Vagina (tissue), 2 donors: ENCODE measurements at places on chromosomes 6 and 20.

- no peak for DNase-seq
Observed at GRCh38 chr6:12973386-12973785, 256.8 kb downstream of the PHACTR1 start.

- no peak for DNase-seq
Observed at GRCh38 chr6:53730767-53731166, 64.0 kb upstream of the LRRC1 start.

DNA sequence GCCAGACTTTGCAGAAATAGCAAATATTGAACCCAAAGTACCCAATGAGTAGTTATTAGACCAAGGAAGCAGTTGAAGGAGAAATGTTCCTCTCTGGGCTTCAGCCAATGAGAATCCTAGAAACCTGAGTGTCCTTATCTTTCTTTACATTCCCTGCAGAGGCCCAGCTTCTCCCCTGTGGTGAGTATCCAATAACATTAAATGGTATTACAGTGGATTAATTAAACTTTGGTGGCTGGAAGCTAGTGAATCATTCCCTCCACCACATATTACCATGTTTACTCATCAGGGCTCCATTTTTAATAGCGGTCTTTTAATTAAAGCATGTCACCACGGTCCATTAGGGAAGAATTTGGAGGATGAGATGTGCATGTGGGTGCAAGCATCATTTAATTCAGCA is 74.0 kb downstream of the UNC5CL start:
- no peak for DNase-seq

- DNase-seq = no peak
Observed at GRCh38 chr6:51559059-51559458, 528.4 kb downstream of the PKHD1 start.
